ENCODE measurements at places on chromosomes 3 and 15. TPM values are rescaled to one million over a fixed set of nuclear protein-coding genes. Genes with fewer than 3 reads are reported as not detected.

The XRN1 gene
- total RNA-seq: 26.1 TPM

The HCLS1 gene
- total RNA-seq: 9.0 TPM

The KIF7 gene
- 0.62 TPM for total RNA-seq

The SCAMP5 gene
- 2.0 TPM for total RNA-seq

The PATL2 gene
- total RNA-seq: not detected

The GOLGA8O gene
- not detected for total RNA-seq

The CCR9 gene
- not detected for total RNA-seq

The ESYT3 gene
- total RNA-seq: 0.57 TPM

The DLEC1 gene
- not detected for total RNA-seq

GRCh38 chr3:87367736-87368135, 91.4 kb upstream of the POU1F1 start:
- DNase-seq: no peak

DNA sequence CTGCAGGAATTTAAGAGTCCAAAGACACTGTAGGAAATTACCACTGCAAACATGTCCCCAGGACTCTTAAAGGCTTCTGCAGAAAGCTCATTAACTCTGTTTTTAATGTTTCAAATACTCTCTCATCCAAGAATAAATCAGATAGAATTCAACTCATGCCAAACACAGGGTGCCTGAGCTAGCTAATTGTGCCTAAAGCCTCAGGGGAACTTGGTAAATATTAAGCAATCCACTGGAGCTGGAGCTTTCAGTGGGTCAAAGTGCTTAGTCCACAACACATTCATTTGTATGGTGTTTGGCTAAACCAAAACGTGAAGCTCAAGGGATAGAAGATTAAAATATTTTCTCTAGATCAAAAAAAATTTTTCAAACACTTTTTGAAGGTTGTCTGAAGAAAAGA, 131.4 kb downstream of the THRB start:
- DNase-seq: no peak

- no peak for DNase-seq
Measured at GRCh38 chr3:71208211-71209095, 375.1 kb downstream of the FOXP1 start.

GRCh38 chr15:31091481-31091880, 10.0 kb downstream of the TRPM1 start:
- DNase-seq: no peak

DNA sequence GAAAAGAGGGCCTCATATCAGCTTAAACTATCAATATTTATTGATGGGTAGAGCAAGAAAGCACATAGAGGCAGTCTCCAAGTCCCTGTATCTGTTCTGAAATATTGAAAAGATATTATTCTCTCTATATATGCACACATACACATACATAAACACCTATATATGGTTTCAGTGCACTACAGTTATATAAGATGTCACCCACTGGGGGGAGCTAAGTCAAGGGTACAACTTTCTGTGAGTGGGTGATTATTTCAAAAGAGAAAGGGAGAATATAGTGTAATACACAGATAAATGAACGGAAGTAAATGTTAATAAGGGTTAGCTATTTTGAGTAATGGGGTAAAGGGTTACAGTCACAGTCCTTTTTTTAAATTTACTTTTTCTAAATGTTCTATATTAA, 8.8 kb downstream of the SNTN start:
- DNase-seq: no peak

DNA sequence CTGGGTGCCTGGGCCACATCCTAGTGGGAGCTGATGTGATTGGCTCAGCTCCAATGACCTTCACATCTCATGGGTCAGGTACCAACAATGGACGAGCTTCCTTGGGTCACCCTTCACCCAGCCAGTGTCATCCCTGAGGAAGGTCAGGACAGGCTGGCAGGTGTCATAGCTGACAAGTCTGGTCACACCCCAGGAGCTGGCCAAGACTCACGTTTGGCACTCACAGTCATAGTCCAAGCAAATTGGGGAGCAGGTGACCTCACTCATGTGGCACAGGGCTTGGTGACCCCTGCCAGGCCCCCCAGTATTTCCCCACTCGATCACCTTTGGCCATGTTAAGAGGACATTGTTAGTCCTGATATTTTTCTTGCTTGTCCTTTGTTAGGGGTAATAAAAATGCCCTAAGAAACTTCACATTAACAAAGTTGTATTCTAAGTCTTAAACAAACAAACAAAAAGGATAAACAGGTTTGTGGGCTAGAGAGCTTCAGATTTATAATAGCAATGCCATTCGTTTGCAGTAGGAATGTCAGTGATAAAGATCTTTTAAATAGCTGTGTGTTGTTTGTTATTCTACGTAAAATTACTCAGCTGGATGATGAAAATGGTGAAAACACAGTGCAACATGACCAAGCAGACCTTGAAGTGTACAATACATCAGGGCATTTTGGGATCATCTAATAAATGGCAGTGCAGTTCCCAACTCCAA, 79.5 kb upstream of the POMGNT2 start:
- DNase-seq: no peak

DNA sequence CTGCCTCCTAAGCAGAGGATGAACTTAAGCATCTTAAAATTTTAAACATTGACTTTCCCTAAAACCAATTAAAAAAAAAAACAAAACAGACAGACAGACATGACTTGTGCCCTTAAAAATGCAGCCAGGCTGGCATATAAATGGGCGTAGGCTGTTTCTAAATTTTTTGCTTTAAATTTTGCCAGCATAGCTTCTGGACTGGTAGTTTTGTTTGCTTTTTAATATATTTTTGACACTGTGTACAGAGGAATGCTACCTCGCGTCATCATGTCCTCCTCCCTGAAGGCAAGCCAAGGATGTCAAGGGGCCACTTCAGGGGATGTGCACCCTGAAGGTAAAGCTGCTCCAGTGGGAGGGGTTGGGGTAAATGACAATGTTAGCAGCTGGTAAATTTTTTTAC, 134.8 kb downstream of the PGPEP1L start:
- DNase-seq: no peak

DNA sequence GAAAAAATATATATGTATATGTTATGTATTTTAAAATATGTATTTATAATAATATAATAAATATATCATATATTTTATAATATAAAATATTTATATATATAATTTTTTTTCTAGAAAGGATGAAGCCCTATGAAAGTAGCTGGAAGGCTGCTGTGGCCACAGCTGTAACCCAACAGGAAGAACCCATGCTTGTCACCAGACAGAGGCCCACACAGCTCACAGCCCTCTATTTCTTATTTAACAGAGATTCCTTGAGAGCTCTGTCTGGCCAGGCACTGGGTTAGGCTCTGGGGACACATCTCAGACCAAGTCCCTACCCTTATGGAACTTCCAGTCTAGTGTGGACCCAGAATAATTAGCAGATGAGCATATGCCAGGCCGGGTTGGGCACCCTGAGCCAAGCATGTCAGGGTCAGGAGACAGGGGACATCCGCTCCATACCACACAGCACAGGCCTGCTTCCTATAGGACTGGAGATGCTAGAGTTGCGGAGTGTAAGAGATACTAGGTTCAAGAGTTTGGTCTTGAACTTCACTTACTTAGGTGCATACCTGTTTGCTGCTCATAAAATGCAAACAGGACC, 20.5 kb downstream of the MGLL start:
- DNase-seq: no peak

GRCh38 chr15:41904541-41905005, 10.7 kb upstream of the SPTBN5 start:
- DNase-seq: no peak

DNA sequence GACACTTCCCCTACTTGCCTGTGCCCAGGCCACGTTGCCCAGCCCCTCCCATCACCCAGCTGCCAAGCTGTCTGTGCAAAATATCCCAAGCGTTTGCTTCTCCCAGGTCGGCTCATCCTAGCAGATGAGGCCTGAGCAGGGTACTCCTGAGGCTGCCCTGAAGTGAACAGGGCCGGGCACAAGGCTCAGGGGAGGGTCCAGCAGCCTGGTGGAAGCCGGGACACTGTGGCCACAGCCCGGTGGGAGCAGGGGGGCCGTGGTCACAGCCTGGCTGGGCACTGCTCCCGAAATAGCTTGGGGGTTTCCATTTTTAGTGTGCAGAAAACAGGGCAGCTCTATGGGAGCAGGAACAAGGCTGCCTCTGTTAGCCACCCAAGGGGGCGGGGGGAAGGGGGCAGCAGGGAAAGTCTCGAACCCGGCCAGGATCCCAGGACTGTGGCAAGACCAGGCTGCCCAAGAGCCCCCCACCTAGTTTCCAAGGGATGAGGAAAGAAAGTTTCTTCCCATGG, 3.4 kb downstream of the PLXNB1 start:
- no peak for DNase-seq

- no peak for DNase-seq
Measured at GRCh38 chr3:3683261-3683660, 116.0 kb upstream of the LRRN1 start.

GRCh38 chr15:57947282-57947681, 118.2 kb downstream of the ALDH1A2 start:
- no peak for DNase-seq

DNA sequence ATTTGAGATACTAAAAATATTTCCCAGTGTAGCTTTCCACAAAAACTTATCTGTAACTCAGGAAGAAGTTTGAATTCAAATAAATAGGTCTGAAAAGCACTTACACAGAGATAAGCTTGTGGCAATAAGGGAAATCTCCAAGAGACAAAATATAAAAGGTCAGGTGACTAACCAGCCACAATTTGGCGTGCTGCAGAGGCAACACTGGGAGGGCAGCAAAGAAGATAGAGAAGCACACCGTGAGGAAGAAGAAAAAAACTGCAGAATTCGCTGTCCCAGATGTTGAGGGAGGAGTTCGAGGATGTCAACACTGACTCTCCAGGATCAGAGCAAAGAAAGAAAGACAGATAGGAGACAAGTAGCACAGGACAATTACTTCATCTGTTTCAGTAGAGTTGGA, 204.4 kb downstream of the FMN1 start:
- no peak for DNase-seq

GRCh38 chr15:70509282-70509662, 254.1 kb downstream of the UACA start:
- no peak for DNase-seq

DNA sequence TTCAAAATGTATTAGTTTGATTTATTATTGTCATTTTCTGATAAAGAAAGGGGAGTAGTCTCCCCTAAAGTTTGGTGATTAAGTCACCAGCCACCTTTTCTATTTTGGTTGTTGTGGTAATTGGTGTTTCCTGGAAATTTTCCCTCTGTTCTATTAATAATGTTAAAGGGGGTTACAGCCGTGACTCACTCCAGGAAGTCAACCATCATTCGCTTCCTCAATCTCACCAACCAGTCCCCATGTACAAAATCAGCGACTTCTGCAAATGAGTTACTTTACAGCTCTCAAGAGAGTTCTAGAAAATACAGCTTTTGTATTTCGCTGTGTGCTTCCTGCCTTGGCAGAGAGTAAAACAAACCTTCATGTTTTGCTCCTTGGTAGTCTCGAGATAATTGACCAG, 285.1 kb downstream of the LPP start:
- DNase-seq: no peak

DNA sequence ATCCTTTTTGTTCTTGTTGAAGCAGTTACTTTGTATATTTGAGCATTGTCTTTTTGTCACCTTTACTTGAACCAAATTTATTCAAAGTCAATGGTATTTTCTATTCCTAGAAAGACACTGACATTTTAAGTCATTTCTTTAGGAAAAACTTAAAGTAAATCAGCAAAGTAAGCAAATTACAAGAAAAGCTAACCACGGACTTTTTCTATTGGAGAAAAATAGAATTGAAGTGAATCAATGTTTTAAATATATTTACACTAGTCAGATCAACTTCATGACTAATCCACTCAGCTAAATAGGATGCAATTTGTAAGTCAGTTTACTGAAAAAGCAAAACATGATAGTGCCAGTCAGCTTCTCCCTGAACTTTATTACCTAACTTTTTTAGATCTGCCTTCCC, 733.8 kb upstream of the ALCAM start:
- no peak for DNase-seq

GRCh38 chr3:38603731-38604131, 45.8 kb downstream of the SCN5A start:
- DNase-seq: no peak

- DNase-seq: no peak
Measured at GRCh38 chr3:45778761-45779201, 17.6 kb downstream of the SLC6A20 start.

- DNase-seq: no peak
Measured at GRCh38 chr15:38521316-38521715, 43.3 kb downstream of the RASGRP1 start.

GRCh38 chr3:58638591-58638990, 28.0 kb downstream of the FAM3D start:
- DNase-seq: no peak

DNA sequence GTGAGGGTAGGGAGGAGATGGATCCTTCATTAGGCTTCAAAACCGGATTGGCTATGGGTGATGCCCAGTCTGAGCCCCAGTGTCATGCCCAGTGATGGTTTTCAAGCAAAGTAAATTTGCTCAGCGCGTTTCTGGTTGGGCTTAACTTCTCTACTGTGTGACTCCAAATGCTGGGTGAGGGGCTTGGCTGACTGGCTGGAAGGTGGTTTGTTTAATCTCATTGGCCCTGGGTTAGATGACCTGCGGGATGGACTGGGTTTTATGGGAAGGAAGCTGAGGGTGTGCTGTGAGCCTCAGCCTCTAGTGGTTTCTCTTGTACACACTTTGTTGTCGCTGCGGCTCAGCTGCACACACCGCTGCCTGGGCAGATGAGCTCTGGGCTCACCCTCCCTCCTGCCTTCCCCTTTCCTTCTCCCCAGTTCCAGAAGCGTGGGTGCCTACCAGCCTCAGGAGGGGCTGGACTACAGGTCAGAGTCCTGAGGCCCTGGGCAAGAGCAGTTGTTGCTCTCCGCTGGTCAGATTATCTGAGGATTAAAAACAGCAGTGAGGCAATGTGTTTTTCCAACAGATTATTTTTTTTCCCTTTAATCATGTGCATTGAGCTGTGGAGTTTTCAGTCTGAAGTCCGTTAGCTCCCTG, 18.6 kb downstream of the PDIA5 start:
- DNase-seq: no peak

- DNase-seq: no peak
Measured at GRCh38 chr3:195806211-195806915, 5.4 kb downstream of the MUC4 start.

GRCh38 chr3:11668243-11669235, 24.8 kb upstream of the VGLL4 start:
- no peak for DNase-seq

GRCh38 chr3:150345021-150345538, 63.0 kb upstream of the TSC22D2 start:
- DNase-seq: no peak

- no peak for DNase-seq
Measured at GRCh38 chr15:60390231-60390630, 7.6 kb downstream of the ANXA2 start.

GRCh38 chr3:109364088-109364487, 26.7 kb upstream of the DPPA4 start:
- no peak for DNase-seq

- DNase-seq: no peak
Measured at GRCh38 chr3:36373084-36373483, 7.2 kb upstream of the STAC start.

DNA sequence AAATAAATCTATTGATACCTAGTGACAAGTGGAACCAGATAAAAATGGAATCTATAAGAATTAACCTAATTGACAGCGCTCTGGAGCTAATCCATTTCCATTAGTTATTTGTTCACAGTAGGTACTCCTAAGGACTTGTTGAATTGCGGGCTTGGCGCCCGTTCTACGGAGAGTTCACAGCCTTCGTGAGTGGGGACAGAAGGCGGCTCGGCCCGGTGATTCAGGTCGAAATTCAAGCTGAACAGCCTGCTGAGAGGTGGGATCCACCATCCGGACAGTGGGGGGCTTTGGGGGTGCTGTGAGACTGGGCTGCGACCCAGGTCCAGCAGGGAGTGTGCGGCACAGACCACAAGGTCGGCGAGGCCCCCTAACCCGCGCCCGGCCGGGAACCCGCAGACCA, 779 bp upstream of the CTNNB1 start:
- DNase-seq: no peak

All from esophagus squamous epithelium (tissue), 5 donors.